ENCODE measurements at places on chromosomes 13 and 19.

DNA sequence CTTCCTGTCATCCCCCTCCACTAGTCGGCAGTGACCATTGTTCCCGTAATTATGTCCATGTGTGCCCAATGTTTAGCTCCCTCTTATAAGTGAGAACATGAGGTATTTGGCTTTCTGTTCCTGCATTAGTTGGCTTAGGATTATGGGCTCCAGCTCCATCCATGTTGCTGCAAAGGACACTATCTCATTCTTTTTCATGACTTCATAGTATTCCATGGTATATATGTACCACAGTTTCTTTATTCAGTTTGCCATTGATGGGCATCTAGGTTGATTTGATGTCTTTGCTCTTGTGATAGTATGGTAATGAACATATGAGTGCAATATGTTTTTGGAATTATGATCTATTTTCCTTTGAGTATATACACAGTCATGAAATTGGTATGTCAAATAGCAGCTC is 522.1 kb downstream of the DCT start:
- DNase-seq, result no peak

DNA sequence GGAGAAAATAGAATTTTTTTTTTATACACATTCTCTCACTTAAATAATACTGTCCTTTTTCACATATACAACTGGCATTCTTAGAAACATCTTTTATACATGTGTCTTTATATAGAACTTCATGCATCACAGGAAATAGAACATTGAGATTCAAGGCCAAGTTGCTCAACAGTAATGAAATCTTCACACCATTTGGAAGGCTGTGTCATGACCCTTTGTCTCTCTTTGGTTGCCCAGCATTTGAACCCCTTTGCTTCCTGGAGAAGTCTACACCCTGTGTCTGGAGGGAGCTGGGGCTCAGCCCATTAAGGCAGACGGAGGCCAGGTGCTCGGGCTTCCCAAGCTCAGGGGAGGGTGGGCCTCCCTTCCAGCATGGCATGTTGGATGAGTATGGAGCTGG is 41.1 kb downstream of the B3GLCT start:
- DNase-seq, result no peak

GRCh38 chr19:10670182-10670581 is 16.0 kb downstream of the ILF3 start:
- DNase-seq, result no peak

DNA sequence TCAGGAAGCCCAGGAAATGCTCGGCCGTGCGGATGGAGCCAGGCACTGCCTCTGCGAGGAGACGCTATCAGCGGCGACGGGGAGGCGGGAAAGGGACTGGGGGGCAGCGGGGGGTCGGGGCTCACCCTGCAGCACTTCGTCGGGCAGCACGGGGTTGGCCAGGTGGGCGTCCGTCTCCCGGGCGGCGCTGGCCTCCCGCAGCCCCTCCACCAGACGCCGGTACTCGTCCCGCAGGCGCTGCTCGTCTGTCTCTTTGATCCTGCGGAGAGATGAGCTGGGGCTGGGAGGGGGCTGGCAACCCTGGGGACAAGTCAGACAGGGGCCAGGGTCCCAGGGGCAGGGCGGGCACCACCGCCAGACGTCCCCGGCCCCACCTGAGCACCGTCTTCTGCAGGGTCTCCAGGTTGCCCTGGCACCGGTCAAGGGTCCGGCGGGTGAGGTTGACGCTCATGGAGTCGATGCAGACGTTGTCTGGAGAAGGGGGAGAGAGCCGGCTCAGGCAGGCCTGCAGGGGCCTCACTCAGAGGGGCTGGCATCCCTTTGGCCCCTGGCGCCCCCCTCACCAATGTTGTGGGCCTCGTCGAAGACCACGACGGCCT is 6.4 kb downstream of the ERCC2 start:
- no peak for DNase-seq

- DNase-seq, result no peak
Measured at GRCh38 chr13:111492958-111493357, 172.5 kb downstream of the TEX29 start.

GRCh38 chr19:3176715-3177501 is 1.7 kb upstream of the S1PR4 start:
- DNase-seq, result no peak

DNA sequence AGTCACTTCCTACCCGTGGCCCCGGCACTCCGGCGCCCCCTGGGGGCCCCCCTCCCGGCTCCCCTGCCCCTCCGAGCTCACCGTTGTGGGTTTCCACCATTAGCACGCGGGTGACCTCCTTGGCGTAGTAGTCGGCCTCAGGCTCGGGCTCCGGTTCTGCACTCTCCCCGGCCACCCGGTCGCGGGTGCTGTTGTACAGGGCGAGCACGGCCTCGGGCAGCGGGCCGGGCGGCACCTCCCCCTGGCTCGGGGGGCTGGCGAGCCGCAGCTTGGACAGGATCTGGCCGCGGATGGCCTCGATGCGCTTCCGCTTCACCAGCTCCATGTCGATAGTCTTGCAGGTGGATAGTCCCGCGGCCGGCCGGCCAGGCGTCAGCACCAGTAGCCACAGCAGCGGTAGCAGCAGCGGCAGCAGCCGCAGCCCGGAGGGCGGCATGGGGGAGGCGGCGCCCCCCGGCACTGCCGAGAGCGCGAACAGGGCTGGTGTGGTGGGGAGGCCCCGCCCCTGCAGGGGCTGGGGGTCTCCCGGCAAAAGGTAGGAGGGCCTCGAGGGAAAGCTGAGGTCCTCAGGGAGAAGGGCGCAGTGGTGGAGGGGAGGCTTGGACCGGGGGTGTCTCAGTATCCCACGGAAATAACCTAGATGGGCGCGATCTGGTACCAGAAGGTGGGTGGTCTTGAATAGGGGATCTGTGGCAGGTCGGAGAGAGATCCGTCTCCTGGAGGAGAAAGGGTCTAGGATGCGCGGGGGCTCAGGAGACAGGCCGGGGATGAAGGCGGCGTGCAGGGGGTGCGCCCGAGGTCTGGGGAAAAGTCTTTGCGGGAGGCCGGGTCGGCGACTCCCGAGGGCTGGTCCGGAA is 885 bp downstream of the TGFB1 start:
- no peak for DNase-seq

- DNase-seq, result no peak
Measured at GRCh38 chr13:73767191-73767741, 366.9 kb downstream of the KLF12 start.

GRCh38 chr13:109148243-109148642 is 518.8 kb downstream of the MYO16 start:
- DNase-seq, result no peak

DNA sequence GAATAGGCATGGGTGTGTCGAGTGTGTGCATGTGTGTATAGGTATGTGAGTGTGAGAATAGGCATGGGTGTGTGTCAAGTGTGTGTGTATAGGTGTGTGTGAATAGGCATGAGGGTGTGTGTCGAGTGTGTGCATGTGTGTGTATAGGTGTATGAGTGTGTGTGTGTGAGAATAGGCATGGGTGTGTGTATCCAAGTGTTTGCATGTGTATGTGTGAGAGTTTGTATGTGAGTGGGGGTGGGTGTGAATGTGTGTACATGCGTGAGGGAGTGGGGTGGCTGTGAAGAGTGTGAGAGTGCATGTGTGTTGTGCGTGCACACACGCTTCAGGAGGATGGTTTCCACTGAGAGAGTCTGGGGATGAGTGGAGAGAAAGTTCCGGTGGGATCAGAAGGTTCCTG is 13.5 kb downstream of the EVI5L start:
- no peak for DNase-seq

DNA sequence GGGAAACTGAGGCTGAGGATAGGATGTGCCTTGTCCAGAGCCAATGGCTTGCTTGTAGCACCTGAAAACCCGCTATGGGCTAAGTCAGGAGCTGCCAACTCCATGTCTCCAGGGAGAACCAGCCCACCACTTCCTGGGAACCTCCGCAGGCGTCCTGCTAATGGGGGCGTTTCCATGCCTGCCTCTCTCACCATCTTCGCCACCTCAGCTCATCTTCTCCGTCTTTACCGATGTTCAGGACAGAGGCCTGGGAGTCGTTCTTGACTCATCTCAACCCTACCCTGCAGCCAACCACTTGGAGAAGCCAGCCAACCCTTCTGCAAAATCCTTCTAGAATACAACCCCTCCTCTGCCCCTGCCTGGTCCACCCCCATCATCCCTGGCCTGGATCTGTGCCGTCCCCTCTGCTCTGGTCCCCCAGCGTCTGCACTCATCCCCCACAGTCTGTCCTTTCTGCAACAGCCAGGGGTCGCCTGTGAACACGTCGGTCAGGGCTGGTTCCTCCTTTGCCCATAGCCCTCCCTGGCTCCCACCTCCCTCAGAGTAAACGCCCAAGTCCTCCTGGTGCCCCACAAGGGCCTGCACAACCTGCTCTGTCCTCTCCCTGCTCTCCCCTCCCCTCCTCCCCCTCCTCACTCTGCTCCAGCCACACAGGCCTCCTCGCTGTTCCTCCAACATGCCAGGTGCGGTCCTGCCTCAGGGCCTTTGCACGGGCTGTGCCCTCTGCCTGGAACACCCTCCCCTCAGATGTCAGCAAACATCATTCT is 31.0 kb downstream of the PTPRS start:
- DNase-seq, result no peak

- no peak for DNase-seq
Measured at GRCh38 chr13:80476953-80477352, 136.0 kb upstream of the SPRY2 start.

- DNase-seq, result no peak
Measured at GRCh38 chr19:611481-611868, 21.8 kb downstream of the HCN2 start.

- no peak for DNase-seq
Measured at GRCh38 chr19:47094557-47095475, 18.8 kb downstream of the ZC3H4 start.

DNA sequence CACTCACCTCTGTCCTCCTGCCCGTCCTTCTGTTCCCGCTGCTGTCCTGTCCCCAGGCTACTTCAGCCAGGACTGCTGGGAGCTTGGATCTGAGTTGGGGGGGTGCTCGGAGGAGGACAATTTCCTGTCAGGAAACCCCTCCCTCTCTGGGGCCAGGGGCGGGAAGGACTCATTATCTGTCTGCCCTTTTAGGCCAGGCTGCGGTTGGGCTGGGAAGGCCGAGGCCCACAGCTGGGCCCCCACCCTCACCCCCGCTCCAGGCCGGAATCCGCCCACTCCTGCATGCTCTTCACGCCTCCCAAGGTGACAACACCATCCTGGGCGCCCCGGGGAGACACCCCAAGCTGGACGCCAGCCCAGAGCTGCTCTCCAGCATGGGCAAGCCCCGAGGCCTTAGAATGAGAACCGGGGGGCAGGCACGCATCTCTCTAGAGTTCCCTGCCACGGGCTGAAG is at the start of gene EXOC3L2:
TSS of gene EXOC3L2 (minus strand) at position 74 of the 454 bp plus-strand sequence. CDS start 6,362 bp downstream, outside the sequence.
- DNase-seq, result no peak

- DNase-seq, result peak; percentile 73
Measured at GRCh38 chr19:11203194-11204075, 6.1 kb upstream of the KANK2 start.

DNA sequence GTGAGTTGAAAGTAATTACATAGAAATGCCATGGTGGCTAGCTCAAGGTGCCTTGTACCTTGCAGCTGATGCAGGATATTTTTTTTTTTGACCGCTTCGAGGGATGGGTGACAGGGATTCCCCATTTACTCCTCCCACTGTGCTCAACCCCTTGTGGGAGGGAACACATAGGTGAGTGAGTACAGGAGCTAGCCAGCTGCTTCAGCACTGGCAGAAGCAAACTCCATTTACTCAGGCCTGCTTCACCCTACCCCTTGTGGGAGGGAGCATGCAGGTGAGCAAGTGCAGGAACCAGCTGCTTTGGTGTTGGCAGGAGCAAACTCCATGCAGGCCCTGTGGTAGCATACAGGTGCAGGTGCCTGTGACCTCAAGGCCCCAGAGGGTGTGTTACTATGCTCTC is 330.1 kb downstream of the TDRD3 start:
- no peak for DNase-seq

- DNase-seq, result no peak
Measured at GRCh38 chr13:100957741-100958140, 283.1 kb upstream of the TMTC4 start.

GRCh38 chr13:81320516-81320915 is 979.6 kb upstream of the SPRY2 start:
- no peak for DNase-seq

GRCh38 chr19:33214596-33214995 is 11.1 kb downstream of the SLC7A10 start:
- DNase-seq, result no peak

DNA sequence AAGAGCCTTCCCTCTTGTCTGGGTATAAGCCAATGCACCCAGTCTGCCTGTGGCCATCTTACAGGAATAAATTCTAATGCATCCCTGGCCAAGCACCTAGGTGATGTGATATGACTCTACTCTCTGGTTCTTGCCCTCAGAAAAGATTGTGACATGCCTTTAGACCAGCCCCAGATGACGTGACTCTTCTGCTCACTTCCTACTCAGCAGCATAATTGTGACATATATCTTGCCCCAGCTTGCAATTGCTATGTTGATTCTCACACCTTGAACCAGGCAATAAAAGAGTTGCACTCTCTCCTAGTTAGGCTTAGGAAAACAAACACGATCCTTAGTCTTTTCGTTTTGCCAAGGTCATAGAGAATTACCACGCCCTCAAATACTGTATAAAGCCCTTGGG is 13.3 kb upstream of the ZNF726 start:
- DNase-seq, result no peak

DNA sequence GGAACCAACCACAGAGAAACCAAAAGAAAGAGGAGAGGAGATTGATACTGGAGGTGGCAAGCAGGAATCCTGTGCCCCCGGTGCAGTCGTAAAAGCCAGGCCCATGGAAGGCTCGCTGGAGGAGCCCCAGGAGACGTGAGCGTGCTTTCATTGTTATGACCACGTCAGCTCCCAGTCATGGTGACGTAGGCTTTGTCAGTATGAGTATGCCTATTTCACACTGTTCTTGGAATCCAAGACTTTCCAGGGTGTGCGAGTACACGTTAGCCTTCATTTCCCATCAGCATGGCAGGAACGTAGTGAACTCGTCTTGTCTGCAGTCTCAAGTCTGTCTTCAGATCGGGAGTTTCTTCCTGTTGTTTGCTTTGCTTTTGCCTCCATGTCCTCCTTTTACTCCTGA is 15.4 kb upstream of the CHAMP1 start:
- DNase-seq, result no peak

GRCh38 chr19:2986951-2987524 is 9.7 kb downstream of the TLE6 start:
- no peak for DNase-seq

- DNase-seq, result no peak
Measured at GRCh38 chr13:104473936-104474335, 1407.7 kb upstream of the SLC10A2 start.

DNA sequence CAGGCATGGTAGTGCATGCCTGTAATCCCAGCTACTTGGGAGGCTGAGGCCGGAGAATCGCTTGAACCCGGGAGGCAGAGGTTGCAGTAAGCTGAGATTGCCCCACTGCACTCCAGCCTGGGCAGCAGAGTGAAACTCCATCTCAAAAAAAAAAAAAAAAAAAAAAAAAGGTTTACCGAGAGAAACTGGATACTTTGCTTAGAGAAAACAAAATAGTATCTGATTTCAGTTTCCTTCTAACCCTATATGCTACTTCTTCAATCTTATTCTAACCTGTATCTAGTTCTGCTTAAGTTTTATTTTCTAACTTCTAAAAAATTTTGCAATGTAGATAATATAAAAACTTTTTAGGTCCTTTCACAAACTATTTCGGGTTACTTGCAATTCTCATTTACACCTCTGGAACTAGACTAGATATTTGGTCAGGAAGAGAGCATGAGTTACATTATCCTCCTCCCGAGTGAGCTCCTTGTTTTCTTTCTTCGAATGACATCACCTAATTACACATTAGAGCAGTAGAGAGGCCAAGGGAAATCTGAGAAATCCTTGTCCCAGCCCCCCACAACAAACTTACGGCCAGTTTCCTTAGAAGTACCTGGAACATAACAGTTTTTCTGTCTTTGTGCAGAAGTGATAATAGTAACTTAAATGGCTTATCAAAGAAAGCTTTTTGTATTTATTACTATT is 128.9 kb downstream of the B3GLCT start:
- DNase-seq, result no peak

Data from left forelimb (tissue), 1 donor.